ENCODE measurements at places on chromosomes 5 and 9.

DNA sequence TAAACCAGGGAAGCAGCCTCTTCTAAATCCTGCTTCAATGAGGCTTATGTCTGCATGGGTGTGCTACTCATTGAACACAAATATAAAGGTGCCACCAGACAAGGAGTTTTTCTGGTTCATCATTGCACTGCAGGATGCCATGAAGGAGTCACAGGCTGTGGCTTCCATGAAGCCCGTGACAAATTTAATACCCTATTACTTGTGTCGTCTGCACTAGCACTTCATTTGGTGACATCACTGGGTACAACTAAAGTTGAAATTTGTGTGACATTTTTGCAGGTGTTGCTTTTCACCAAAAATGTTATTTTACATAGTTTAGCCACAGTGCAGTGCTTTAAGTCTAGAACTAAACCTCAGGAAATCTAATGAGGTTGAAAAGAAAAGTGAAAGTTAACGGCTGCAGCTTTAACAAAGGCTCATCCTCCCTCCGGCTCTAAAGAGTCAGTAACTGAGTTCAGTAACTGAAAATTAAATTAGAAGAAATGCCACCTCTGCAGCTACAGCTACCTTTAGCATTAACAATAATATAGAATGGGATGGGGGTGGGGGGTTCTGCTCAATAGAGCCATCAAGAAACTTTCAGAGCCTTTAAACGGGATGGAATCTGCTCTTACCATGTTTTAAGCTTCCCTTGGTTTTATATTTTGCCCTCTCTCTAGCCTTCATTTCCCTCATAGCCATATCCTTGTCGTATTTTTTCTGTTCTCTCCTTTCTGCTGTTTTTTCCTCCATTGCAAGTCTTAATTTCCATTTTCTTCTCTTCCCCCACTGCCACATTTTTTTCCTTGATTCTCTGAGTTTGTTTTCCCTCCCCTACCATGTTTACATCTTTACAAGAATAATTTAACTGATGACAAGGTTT is 233.8 kb upstream of the TMEM161B start:
- DNase-seq = no peak

DNA sequence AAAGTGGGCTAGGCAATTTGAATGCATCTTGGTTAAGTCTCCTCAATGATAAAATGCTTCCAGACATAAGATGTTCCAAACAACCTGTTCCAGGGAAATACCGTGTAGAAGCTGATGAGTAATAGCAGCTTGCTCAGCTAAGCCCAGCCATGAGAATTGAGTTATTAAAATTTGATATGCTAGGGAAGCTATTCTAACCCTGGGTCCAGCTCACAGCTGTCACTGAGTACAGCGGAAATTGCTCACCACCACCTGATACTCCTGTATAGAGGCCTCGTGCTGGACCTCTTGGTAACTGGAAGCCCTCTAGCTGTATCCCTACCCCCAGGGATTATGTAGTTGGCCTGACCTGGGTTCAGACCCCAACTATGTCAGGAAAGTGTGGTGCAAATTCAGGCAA is 521.3 kb upstream of the TRPC7 start:
- no peak for DNase-seq

- no peak for DNase-seq
Observed at GRCh38 chr5:71907608-71908145, 188.6 kb downstream of the CARTPT start.

DNA sequence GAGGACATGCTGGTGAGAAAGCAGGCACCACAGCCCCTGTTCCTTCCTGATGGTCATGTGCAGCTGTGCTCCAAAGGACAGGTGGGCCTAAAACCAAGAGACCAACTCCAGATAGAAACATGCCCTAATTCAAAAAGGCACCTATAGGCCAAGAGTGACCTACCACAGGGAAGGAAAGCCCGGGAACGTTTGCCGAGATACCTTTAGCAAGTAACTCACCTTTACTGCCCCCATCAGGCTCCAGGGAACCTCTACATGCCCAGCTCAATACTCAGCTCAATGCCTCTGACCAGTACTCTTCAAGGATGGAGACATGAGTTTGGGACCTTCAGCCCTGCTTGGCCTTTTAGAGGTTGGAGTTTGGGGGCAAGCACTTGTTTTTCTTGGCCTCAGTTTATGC is 172.8 kb upstream of the FSTL4 start:
- no peak for DNase-seq

GRCh38 chr9:119533504-119533903 is 164.3 kb upstream of the BRINP1 start:
- no peak for DNase-seq

DNA sequence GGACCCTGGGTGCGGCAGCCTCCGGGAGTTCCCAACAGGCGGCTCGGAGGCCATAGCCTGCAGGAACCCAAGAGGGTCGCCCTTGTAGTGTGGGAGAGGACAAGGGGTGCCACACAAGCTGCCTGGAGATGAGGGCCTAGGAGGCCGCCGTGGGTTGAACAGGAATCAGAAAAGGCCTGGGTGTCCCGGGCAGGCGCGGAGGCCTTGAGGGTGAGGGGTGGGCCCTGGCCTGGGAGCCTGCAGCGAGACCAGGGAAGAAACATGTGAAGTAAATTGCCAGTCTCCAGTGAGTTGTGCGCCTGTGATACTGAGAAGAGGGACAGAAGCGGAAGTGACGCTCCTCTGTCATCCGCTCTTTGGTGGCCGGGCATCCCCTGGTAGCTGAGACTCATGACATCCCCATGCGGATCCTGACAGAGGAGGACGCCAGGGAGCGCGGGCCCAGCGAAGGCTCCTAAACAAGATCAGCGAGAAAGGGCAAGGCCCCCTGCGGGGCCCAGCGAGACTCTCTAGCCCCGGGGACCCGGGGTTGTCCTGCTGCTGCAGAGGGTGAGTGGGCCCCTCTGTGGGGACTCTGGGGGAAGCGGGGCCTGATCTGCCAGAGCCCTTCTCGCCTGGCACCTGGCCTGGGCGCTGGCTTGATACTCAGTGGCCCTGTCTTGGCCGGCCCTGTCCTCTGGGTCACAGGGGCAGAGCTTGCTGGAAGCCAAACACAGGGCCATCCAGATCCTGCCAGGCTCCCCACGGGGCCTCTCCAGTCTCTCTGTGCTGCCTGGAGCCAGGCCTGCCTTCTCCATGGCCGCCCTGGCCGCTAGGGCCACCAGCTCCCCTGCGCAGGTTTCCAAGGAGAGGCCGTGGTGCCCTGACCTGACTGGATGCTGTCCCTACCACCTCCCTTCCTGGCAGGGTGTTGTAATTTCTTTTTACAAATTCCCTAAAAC is 788.4 kb downstream of the TLE4 start:
- no peak for DNase-seq

DNA sequence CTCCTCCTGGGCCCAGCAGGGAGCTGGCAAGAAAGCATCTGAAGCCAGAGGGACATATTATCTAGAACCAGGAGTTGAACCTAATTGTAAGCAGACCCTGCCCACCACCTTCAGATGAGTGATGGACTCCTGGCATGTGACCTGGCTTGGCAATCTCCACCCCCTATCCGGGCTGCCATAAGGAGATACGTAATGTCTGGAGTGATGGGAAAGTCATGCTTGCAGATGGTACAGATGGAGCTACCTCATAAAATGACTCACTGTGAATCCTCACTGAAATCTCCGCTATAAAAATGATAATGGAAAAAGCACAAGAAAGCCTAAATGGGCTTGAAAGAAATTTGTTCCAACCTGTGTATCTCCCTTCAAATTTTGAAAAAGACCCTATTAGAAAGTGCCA is 157.5 kb downstream of the DMRT2 start:
- DNase-seq = peak; percentile 84

- no peak for DNase-seq
Observed at GRCh38 chr5:156444753-156445291, 117.9 kb downstream of the SGCD start.

GRCh38 chr9:106468431-106468830 is 394.5 kb upstream of the ZNF462 start:
- DNase-seq = no peak

DNA sequence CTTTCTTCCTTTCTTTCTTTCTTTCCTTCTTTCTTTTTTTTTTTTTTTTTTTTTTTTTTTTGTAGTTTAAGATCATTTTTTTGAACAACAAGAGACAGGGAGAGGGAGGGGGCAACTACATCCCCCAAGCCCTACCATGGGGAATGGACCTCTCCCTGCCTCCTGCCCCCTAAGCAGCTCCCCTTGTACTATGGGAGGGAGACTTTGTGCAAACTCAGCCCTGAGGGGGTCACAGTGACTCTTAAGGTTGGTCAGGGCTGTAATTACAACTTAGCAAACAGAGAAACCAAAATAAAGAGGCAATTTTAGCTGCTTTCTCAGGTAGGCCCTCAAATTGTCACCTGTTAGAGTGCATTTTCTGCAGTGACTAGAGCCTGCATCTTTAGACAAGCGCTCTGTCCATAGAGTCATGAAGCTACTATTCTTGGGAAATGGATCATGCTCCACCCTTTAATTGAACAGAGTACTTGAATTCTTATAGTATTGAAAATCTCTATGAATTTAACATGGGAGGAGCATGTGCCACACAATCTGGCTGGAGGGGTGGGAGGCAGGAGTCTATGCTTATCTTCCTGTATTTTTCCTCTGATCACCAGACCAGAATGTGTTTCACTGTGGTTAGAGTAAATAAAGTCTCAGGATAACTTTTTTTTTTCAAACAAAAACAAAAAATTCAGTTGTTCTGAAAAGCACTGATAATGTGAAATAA is 24.3 kb upstream of the PIK3R1 start:
- no peak for DNase-seq

DNA sequence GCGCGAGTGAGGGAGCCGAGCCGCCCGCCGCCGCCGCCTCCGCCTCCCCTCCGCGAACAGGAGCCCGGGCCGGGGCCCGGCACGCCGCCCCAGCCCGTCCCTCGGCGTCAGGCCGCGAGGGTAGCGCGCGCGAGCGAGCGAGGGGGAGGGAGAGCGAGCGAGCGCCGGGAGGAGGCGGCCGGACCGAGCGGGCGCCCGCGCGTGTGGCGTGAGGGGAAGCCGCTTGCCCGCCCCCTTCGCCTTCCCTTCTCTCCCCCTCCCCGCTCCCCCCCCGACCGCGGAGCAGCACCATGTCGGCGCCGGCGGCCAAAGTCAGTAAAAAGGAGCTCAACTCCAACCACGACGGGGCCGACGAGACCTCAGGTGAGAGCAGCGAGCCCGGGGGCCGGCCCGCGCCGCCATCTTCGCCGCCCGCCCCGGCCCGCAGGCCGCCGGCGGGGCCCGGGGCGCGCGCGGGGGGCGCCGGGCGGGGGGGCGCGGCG is 312 bp downstream of the SET start:
- no peak for DNase-seq

GRCh38 chr5:37696190-37697021 is 143.4 kb downstream of the GDNF start:
- DNase-seq = peak; percentile 52

DNA sequence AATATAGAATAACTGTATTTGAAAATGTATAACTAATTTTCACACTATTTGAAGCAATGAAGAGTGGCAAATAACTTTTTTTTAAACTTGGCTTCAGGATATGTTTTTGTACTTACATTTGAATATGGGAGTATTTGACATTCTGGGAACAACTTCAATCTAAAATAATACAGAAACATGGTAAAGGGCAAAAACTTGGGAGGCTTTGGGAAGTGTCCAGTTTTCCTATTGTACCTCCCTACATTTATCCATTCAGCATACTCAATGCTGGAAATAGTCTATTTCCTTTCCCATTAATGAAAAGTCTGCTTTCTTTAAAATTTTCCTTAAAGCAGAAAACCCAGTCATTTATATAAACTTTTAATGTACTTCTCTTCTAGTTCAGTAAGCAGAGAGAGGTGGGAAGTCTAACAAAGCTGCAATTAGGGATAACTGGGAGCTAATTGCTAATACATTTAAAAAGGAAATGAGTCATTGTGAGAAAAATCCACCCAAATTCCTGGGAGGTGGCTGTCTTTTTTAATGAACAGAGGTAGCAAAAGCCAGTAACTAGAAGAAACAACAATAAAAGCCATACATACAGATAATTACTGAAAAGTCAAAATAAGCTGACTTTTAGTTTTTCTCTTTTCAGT is 128.8 kb downstream of the FBN2 start:
- DNase-seq = peak; percentile 29

GRCh38 chr9:27469550-27469949 is 54.5 kb upstream of the IFNK start:
- no peak for DNase-seq

GRCh38 chr9:1869843-1870242 is 145.3 kb upstream of the SMARCA2 start:
- peak; percentile 5 for DNase-seq
